ENCODE measurements at places on chromosomes 1 and 21. TPM values are rescaled to one million over a fixed set of nuclear protein-coding genes. Genes with fewer than 3 reads are reported as not detected.

DNA sequence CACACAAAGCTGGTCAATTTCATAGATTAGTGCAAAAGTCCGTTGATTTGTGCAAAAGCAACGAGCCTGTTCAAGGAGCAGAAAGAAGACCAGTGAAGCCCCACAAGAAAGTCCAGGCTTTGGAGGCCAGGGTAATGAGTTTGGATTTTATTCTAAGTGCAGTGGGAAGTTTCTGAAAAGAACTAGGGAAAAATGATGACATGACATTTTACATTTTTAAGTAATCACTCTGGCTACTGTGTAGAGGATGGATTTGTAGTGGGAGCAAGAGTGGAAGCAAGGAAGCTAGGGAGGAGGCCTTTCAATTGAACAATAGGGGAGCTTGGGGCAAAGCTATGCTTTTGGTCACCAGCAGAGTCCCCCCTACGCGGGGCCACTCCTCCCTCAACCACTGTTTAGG is 186.2 kb downstream of the ZNF281 start:
- DNase-seq, result no peak

- no peak for DNase-seq
These were observed 233.7 kb downstream of the SRGAP2C start for GRCh38 chr1:121418369-121419049.

DNA sequence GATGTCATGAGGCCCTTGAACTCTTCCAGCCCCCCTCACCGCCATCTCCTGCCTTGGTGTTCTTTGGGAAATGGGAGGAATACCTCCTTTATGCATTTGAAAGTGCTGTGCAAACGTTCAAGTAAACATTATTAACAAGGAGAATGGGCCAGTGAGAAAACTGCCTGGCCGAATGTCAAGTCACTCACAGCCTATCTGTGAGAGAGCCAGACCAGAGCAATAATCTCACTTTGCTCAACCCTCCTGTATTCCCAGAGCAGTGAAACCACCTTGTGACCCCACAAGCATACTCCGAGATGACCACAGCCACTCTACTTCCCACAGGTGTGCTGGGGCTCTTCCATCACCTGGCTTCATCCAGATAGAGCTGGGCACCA is 5.2 kb downstream of the TAL1 start:
- no peak for DNase-seq

- DNase-seq, result no peak
These were observed 150.7 kb downstream of the DSCAM start for GRCh38 chr21:40696246-40696645.

GRCh38 chr1:206098242-206098919 is 18.8 kb downstream of the AVPR1B start:
- no peak for DNase-seq

- no peak for DNase-seq
These were observed 76.3 kb downstream of the ITPKB start for GRCh38 chr1:226662642-226663326.

DNA sequence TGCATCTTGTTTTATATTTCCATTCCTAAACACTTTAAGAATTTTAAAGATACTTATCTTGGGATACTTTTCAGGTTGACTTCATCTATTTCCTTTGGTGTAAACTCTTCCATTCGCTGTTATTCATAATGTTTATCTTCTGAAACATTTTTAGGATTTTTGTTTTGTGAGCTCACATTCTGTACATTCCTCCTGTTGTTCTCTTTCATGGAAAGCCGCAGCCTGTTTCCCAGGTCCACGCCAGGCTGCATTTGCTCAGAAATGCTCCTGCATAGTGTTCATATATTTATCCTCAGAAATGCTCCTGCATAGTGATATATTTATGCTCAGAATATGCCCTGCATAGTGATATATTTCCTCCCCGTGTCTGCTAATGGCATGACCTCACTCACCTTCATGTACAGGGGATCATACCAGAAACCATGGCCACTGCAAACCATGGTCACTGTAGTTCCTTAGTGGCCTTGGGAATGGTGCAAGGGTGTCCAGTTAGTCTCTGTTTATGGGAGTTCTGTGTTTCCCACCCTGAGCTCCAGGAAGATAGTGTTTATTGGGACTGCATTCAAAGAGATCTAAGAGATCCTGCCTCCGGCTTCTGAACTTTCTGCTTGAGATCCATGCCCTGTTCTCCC is 153.9 kb upstream of the GREM2 start:
- DNase-seq, result no peak

GRCh38 chr1:44368471-44369151 is 13.6 kb upstream of the ERI3 start:
- no peak for DNase-seq

DNA sequence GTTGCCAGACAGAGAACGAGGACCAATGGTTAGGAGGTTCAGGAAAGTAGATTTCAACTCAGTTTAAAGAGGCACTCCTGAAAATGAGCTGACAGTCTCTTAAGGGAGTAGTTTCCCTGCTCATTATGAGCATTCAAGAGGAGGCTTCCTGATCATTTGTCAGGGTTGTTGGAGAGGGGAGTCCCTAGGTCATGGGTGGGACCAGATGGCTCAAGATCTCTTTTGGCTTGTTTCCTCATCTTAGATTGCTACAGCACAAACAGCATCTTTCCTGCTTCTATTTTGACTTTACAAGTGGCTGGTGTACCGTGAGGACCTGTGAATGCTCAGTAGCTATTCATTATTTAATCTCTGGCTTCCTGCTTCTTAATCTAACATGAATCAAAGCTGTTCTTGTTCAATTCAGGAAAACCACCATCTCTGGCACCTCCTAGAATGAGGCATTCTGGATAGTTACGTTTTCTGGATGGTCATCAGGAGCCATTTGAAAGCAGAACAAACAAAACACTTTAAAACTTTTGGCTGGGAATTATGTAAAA is 47.6 kb downstream of the PEX14 start:
- no peak for DNase-seq

- no peak for DNase-seq
These were observed 345.6 kb upstream of the AJAP1 start for GRCh38 chr1:4308806-4309205.

GRCh38 chr1:60877376-60877775 is 205.0 kb upstream of the NFIA start:
- DNase-seq, result no peak

DNA sequence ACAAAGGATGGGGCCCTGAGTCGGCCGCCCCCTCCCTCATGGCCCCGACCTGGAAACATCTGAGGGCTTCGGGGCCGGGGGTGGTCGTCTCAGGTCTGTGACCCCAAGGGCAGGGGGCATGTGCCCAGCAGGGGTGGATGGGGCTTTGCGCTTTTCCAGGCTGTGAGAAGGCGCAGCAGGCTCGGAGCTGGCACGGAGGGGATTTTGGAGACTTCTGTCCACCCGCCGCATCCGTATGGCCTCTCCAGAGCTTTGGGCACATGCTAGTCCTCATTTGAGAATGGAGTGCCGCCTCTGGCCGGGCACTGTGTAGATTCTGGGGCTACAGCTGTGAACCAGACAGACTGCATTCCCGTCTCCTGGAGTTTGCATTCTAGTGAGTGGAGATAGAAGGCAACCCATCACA is 66.1 kb upstream of the WNT4 start:
- no peak for DNase-seq

- DNase-seq, result no peak
These were observed 5.5 kb downstream of the RCC2 start for GRCh38 chr1:17434016-17434415.

- DNase-seq, result no peak
These were observed 301.4 kb downstream of the TPR start for GRCh38 chr1:186073697-186074096.

- no peak for DNase-seq
These were observed 141.1 kb downstream of the KCNH1 start for GRCh38 chr1:210992837-210993236.

DNA sequence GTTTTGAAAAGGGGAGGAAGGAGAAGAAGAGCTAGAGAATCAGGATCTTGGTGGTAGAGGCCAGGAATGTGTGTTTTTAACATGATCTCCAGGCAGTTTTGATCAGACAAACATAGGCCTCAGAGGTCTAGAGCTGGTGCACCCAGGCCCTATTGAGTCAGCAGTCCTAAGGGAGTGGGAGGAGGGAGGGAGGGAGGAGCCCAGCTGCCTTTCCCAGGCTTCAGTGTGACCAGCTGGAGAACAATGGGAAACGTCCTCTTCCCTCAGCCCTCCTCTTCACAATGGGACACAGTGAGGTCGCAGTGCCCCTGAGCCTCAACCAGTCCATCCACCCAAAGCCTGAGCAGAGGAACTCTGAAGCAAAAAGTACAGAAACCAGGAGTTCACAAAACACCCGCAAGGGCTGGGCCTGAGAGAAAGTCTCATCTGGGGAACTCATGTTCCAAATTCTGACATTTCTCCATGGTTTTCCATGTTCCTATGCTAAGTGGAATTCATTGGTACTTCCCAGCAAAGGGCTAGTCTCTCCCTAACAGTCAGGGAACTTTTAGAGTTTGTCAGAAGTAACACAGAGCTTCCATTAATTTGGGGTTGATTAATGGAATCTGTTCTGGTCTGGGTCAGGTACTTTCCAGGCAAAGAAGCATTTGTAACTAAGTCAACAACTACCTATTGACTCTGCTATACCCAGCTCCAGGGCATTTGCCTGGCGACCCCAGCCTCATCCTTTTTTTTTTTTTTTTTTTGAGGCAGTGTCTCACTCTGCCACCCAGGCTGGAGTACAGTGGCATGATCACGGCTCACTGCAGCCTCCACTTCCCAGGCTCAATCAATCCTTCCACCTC is 37.5 kb downstream of the ELAPOR1 start:
- no peak for DNase-seq

DNA sequence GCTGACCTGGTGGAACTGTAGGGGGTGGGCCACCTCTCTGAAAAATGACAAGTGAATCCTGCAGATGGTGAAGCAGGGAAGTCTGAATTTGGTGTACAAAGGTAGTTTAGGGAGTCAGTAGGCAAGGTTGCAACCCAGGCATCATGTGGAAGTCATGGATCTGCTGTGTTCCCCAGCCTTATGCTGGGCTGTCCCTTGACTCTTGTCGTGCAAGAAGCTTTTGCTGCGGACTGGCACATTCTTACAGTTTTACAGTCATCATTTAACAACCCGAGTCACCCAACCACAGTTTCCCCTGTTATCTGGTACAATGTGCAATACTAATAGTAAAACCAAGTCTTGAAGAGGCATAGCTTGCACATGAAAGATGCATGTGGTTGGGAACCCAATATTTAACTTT is 13.2 kb downstream of the RHOU start:
- DNase-seq, result no peak

GRCh38 chr1:179230251-179230650 is 774 bp upstream of the ABL2 start:
- no peak for DNase-seq

DNA sequence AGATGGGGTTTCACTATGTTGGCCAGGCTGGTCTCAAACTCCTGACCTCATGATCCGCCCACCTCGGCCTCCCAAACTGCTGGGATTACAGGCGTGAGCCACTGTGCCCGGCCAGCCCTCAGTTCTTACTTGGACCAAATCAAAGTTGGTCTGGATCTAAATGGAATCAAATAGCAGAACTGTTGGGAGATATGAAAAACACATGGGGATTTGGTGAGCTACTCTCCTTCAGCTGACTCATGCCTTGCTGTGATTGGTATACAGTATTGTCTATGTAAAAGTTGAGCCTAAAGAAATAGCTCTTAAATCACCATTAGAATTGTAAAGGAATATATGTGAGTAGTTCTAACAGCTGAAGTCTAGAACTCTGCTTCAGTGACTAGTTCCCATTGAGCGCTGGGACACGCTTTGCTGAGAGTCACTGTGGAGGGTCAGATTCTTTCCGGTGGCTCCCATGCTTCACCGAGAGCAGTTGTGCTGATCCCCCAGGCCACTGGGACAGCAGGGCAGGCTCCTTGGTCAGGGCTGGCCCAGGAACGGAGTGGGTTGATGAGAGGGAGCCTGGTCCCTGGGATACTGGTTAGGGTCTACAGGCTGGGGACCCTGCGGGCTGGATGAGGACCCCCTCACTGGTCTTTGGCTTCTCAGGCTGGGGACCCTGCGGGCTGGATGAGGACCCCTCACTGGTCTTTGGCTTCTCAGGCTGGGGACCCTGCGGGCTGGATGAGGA is 14.0 kb downstream of the PKNOX1 start:
- no peak for DNase-seq

DNA sequence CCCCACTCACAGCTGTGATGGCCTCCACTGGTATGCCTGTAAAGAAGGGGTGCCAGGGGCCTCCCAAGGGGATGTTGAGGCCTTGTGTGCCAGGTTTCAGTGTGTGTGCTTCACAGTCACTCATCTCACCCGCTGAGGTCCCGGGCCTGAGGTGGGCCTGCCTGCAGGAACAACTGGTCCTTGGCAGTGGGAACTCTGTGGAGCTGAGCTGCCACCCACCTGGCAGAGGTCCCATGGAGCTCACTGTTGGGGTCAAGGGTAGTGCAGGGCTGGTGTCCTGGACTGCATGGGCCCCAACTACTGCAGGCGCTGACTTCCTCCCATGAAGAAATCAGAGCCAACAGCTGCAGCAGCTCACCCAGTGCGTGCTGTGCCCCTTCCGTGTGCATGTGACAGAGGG is 17.3 kb upstream of the ZNF678 start:
- DNase-seq, result no peak

DNA sequence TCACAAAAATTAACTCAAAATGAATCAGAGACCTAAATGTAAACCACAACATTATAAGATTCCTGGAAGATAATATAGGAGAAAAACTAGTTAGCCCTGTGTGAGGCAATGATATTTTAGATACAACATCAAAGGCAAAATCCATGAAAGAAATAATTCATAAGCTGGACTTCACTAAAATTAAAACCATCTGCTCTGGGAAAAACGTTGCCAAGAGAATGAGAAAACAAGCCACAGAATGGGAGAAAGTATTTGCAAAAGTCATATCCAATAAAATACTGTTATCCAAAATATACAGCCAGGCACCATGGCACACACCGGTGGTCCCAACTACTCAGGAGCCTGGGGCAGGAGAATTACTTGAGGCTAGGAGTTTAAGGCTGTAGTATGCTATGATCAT is 70.3 kb downstream of the SYF2 start:
- no peak for DNase-seq

ZFP69B gene
- total RNA-seq, result 6.6 TPM

IRF6 gene
- total RNA-seq, result 25.0 TPM

LRRC38 gene
- total RNA-seq, result 0.53 TPM

KCNAB2 gene
- 3.8 TPM for total RNA-seq

PLEKHN1 gene
- total RNA-seq, result 1.1 TPM

SPATA45 gene
- total RNA-seq, result not detected

RHD gene
- 0.69 TPM for total RNA-seq

LEFTY1 gene
- total RNA-seq, result 0.79 TPM

EPHA2 gene
- 11.3 TPM for total RNA-seq

UBXN10 gene
- 2.4 TPM for total RNA-seq

TIAM1 gene
- total RNA-seq, result 36.0 TPM

PCAT6 gene
- total RNA-seq, result not detected

UROD gene
- 75.4 TPM for total RNA-seq

LCE2C gene
- not detected for total RNA-seq
